Activated CD4-positive, alpha-beta T cell treated with anti-CD3 and anti-CD28 coated beads for 36 hours (primary cell): ENCODE measurements at places on chromosomes 6 and 20. TPM values are rescaled to one million over a fixed set of nuclear protein-coding genes. Genes with fewer than 3 reads are reported as not detected.

GRCh38 chr20:4008877-4009276, 6.5 kb downstream of the RNF24 start:
- no peak for DNase-seq

Gene SLC44A4
- 0.19 TPM for total RNA-seq

GRCh38 chr6:38943964-38944363, 104.6 kb upstream of the GLP1R start:
- DNase-seq: no peak

Gene TFAP2D
- not detected for total RNA-seq

DNA sequence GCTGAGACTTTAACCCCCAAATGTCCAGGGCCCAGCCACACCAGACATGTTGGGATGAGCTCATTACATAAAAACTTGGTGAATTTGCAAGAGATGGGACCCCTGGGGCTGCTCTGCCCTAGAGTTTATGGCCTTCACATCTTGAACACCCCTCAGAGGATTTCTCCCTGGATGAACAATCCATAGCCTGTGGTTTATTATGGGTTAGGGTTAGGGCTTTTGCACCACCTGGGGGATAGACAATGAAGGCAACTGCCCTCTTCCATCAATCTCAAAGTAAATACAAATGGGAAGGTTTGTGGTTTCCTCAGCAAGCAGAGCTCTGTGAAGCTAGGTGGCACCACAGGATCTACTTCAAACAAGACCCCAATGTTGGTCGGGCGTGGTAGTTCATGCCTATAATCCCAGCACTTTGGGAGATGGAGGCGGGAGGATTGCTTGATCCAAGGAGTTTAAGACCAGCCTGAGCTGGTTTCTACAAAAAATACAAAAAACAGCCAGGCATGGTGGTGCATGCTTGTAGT, 17.4 kb downstream of the SPINT3 start:
- no peak for DNase-seq

DNA sequence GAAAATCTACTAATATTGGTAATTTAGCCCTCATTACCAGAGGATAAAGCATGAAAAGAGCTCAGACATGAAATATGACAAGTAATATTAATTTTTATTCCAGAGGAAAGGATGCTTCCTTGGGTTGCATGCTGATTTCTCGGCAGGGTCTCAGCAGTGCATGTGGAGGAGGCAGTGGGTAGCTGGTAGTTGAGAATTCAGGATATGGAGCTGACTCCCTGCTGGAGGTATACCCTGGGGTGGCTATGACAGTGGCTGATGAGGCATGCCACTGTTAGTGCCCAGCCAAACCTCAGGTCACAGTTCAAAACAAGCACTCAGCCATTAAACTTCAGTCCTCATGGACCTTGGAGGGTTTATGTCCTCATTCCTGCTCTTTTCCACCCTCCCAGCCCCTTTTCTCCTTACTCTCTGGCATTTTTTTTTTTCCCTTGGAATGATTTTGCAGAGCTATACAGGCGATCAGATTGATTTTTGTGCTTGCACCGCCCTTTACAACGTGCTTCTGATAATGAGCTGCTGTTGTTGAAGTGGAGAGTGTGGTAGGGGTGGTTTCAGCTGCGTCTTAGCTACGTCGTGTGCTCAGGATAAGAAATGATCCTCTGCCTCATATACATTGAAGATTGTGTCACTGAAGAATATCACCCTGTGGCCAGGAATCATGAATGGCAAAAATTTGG, 761.9 kb upstream of the MMS22L start:
- no peak for DNase-seq

Gene COL9A3
- total RNA-seq: not detected

- DNase-seq: no peak
These were observed 162.4 kb upstream of the BTBD3 start for GRCh38 chr20:11755071-11755841.

- DNase-seq: no peak
These were observed 37.3 kb downstream of the SH3BGRL2 start for GRCh38 chr6:79668381-79668780.

- DNase-seq: no peak
These were observed 10.0 kb downstream of the AFDN start for GRCh38 chr6:167836721-167837120.

DNA sequence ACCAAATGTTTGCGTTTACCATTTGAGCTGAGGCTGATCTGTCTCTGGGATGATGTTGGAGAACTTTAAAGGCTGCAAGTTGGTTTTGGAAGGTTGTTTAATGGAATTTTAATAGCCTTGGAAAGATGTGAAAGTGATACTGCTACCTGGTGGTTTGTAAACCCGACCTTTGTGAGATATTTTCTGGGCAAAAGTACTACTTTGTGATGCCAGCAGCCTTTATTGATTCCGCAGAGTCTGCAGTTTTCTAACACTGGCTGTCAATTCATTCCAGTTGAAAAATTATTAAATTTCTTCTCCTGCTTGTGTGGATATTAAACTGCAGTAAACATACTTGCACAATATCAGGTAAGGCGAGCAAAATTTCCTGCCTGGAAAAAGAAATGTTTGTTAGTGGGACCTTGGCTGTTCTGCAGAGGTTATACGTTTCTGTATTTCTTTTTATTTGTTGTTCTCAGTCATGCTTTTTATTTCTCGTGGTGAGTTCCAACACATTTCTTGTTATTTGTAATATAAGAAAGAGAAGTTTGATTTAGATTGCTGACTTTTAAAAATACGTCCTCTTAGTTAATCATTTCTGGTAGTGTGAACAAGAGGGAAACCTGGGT, 322.5 kb downstream of the CDKAL1 start:
- DNase-seq: no peak

DNA sequence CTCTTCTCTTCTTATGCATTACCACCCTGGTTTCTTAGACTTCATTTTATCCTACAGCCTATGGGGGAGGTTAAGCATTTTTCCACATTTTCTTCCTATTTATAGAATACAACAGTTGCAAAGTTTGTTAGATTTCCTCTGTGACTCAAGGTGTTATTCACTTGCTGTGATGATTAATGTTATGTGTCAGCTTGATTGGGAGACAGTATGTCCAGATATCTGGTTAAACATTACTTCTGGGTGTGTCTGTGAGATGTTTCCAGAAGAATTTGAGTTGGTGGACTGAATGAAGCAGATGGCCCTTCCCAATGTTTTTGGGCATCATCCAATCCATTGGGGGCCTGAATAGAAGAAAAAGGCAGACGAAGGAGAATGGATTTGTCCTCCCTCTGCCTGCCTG, 131.3 kb downstream of the C6orf118 start:
- no peak for DNase-seq

GRCh38 chr20:58710481-58711265, 18.1 kb downstream of the NPEPL1 start:
- DNase-seq: no peak

Gene SLC35D3
- total RNA-seq: not detected

Gene MATN4
- 0.48 TPM for total RNA-seq

DNA sequence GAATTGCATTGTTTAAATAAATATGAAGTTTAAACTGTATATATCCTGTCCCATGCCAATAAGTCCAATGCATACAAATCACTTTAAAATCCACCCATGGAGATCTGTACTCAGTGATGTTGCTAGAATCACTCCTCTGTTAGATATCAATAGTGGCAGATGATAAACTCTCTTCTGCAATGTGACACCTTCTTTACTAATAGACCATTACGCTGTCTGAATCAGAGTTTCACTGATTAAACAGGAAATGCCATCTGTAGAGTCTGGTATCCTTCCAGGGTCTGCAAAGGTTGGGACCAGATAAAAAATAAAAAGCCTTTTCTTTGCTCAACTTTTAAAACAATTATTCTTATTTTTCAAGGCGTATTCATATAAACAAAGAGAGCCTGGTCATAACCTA, 134.5 kb downstream of the EDN3 start:
- no peak for DNase-seq

DNA sequence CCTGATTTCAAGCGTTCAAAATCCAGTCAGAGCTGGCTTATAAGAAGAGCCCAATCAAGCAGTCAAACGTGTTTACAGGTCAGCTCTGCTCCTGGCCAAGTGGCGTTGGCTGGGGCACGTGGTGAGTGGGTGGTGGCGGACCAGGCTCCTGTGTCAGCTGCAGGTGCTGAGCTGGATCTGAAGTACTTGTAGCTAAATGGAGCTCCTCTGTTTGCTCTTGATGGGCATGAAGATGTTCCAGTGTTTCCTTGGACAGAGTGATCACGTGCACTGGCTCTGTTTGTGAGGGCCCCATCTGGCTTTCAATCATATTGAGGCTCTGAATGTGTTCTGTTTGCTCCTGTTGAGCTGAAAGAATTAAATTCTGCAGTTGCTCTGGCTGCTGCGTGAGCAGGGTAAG, 10.2 kb upstream of the MICAL1 start:
- DNase-seq: no peak

GRCh38 chr6:81304466-81304865, 448.0 kb downstream of the TENT5A start:
- no peak for DNase-seq

DNA sequence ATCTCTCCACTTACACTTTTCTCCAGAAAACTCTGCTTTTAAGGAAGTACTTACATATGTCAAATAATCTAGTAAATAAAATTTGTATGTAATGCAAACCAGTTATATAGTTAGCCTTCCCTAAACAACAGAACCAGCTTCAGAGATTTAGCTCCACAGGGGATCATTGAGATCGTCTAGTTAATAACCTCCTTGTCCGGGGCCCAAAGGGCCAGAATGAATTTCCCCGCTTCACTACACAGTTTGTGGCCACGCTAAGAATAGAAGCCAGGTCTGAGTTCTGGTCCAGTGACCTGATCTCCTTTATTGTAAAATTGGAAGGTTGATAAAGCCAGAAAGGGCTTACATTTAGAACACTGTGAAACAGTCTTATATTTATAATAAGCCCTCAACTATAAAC, 245.2 kb downstream of the TPBG start:
- DNase-seq: no peak

- DNase-seq: no peak
These were observed 9.9 kb upstream of the HEBP2 start for GRCh38 chr6:138393871-138394783.

DNA sequence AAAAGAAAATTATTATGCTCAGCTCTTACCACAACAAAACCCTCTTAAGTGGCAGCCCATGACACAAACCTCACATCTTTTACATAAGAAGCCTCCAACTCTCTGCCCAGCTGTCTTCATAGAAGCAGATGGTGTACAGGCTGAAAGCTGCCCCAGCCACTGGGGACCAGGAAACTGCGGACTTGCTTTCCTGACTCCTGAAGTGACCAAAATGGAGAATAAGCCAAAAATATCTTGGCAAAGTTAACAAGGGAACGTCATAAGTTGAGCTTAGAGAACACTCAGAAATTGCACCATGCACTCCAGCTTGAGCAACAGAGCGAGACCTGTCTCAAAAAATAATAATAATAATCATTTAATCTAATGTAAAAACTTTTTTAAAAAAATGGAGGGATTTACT, 160.3 kb upstream of the CDYL start:
- no peak for DNase-seq

GRCh38 chr6:90066697-90067096, 172.4 kb downstream of the GJA10 start:
- no peak for DNase-seq

DNA sequence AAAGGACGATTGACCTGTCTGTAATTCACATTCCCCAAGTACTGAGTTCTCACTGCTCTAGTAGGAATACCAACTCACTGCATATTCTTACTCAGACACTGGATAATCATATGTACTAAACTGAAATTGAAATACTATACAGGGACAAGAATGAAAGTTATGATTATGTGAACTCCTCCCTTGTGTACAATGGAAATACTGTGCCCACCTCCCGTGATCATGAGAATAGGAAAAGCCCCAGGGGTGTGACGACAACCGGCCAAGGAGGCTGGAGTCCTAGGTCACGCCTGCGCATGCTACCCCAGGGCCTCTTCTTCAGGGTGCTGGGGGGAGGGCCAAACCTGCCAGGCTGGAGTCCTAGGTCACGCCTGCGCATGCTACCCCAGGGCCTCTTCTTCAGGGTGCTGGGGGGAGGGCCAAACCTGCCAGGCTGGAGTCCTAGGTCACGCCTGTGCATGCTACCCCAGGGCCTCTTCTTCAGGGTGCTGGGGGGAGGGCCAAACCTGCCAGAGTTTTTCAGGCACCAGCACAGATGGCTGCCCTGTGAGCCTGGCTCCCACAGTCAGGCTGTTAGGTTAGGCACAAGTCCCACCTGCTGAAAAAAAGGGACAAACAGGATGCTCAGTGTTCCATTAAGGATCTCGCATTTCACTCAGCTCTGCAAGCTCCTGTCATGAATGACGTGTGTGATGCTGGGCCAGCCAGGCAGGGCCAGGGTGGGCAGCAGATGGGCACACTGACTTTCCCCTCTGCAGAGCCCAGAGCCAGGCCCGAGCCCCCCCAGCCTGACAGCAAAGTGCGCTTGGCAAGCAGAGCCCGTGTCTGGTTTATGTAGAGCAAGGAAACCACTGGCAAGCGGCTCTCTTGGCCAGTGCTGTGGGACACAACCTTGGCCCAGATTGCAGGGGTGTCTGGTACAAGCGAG, 107.7 kb downstream of the FOXF2 start:
- DNase-seq: no peak

DNA sequence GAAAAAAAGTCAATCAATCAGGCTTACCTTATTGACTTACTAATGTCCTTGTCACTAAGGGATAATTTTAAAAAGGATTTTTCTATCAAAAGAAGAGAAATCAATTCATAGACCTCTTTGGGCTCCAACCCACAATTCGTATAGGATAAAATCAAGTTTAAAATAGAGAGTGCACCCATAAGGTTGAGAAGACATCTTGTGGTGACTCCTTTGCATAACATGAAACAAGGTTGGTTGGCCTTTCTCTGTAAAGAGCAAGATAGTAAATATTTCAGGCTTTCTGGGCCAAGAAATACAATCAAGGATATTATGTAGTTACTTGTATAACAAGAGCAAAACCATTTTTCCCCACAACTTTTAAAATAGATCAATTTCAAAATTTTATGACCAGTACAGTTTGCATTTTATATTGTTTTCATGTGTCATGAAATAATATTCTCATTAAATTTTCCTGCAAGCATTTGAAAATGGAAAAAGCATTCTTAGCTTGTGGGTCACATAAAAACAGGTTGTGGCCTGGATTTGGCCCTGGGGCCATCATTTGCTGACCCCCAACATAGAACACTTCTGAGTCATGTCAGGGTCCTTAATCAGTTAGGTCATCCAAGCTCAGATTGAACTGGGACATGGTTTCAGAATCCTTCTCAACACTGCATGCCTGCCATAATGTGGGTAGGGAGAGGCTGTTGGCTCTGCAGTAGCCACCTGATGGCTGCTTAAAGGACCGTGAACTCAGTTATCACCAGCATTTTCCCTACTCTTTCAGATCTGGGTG, 76.7 kb downstream of the MYB start:
- DNase-seq: no peak
